ENCODE measurements at places on chromosomes 4 and X. TPM values are rescaled to one million over a fixed set of nuclear protein-coding genes. Genes with fewer than 3 reads are reported as not detected.

GRCh38 chr4:123825596-123826291 lies 429.1 kb downstream of the SPRY1 start:
- DNase-seq: no peak

- no peak for DNase-seq
Observed at GRCh38 chrX:109463784-109464183, 18.1 kb downstream of the GUCY2F start.

DNA sequence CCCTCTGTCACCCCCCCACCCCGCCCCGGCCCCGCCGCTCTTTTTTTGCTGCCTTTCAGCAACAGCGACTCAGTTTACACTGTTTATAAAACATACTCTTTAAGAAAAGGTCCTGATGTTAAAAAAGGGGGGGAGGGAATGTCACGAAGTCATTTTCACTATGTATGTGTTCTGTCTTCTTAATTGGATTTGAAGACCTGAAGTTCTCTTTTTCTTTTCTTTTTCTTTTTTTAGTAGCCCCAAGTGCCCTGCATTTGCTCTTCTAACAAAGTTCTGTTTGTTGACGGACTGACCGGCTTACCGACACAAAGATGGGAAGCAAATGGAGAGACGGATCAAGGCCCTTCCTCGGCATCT lies 2.5 kb upstream of the CITED1 start:
- no peak for DNase-seq

DNA sequence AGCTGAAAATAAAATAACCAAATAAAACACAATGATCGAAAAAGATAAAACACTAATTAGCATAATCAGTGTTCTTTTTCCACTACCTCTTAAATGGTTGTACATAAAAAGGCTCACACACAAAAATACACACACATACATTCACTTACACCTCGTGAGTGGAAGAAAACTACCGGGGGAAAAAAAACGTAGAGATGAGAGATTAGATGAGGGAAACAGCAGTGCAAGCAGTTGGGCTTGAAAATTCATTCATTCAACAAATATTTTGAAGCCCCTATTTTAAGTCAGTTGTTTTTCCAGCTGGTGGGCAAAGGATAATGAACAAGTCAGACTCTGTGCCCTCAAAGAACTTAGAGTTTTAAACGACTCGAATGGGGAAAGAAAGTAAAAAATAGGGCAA lies 1.0 kb downstream of the TBCK start:
- no peak for DNase-seq

DNA sequence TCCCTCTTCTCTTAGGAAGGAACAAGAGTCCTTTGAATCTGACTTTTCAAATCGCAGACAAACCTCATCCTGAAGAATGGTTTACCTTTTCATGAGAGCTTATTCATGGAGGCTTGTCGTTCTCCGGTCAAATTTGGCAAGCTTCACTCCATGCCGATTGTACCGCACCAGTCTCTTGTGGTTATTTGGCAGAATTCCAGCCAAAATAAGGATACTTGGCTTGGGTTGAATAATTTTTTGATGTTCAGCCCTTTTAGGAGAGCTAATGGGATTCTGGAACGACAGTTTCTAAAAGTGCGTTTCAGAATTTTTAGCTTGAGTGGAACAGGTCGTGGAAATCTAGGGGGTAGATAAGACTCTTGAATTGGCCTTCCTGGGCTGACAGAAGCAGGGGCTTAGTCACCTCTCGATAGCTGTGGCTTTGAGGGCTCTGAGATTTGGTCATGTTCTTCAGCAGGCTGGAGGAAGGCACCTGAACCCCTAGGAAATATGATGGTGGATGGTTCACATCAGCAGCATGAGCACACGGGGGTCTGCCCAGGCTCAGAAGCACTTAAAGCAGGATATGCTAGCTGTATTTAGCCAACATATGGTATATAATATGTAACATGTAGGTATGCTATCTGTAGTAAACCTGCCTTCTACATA lies 1.5 kb downstream of the KLHL2 start:
- no peak for DNase-seq

Gene GAGE12H
- total RNA-seq: not detected

Gene HS3ST1
- 0.87 TPM for total RNA-seq

DNA sequence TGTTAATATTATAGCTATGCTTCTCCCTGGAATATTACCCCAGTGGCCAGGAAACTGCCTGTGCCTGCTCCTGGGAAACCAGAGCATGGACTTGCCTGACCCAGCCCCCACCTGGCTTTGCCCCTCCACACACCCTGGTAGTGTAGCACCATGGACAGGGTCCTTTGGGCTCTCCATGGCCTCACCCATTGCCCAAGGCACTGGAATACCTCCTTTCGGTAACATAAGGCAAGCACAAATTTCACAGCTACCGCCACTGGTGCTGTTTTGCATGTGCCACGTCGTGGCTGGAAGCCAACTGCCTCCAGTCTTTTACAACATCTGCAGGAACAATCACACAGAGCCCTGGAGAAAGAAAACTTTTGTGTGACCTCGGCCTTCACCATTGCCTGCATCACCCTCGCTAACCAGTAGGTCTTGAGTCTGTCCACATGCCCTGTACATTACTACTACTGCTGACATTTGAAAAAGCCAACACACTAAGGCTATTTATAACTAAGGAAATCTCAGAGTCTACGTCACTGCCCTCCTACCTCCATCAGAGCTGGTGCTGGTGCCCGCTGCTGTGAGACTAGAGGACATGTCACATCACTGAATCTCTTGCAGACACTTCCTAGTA lies 47.7 kb downstream of the HPGD start:
- no peak for DNase-seq

Gene ZDHHC15
- not detected for total RNA-seq

Gene YY2
- 2.7 TPM for total RNA-seq

- no peak for DNase-seq
Observed at GRCh38 chr4:152346526-152346925, 189.4 kb downstream of the FBXW7 start.

DNA sequence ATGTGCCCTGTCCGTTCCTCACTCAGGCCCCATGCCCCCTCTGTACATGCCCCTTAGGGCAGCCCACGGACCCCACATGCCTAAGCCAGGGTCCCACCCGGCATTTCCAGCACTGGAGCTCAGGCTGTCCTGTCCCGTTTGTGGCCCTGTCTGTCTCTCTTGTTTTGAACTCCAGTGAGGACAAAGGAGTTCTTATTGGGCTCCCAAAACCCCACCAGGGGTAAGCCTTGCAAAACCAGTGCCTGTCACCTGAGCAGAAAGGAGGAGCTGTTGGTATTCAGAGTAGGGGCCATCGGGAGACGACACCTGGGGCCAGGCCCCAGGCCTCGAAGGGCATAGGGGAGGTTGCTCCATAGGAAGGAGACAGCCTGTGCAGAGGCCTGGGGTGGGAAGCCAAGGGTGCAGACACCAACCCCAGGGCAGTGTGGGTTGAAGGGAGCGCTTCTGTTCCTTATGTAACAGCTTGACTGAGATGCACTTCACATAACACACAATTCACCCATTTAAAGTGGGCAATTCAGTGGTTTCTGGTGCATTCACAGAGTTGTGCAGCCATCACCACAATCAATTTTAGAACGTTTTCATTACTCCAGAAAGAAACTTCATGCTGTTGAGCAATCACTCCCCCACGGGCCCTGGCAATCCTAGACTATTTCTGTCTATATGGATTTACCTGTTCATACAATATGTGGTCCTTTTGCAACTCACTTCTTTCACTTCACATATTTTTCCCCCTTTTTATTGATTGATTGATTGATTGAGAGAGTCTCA lies 31.7 kb downstream of the MAN2B2 start:
- no peak for DNase-seq

- DNase-seq: no peak
Observed at GRCh38 chr4:31194823-31195222, 474.7 kb downstream of the PCDH7 start.

- no peak for DNase-seq
Observed at GRCh38 chr4:3135155-3136011, 60.9 kb downstream of the HTT start.

GRCh38 chr4:1714303-1715001 lies 2.3 kb upstream of the SLBP start:
- DNase-seq: no peak

Gene GK
- total RNA-seq: 2.1 TPM

Gene DNAAF6
- total RNA-seq: not detected

DNA sequence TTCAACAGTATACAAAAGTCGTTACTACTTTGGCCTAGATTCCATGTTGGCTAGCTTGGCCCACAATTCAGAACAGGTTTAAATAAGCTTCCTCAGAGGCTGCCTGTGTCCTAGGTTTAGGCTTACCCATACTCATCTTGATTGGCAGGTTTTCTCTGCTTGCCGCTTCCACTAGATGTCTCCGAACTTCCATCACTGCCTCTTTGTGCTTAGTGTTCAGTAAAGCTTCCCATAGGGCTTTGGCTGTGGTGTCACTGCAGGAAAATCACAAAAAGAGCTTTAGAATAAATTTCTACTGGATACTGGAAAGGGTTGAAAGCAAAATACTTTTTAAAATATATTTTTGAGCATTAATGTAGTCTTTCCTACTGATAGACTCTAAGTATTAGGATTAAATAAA lies 52.4 kb downstream of the SCFD2 start:
- DNase-seq: no peak

DNA sequence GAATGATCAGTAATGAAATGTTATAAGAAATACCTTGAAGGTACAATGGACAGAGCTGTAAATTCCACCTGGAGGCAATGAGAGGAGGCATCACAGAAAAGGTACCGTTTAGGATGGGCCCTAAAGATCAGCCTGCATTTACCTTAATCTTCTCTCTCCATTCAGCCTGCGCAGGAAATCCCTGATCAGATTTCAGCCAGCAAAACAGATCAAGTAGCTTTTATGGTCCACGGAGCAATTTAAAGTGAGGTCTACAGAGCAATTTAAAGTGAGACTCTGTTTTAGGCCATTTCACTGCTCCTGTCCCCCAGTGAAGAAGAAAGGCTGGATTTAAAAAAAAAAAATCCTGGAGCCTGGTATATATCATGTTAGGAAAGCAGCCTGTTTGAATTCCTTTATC lies 195.1 kb upstream of the VCX start:
- DNase-seq: no peak

Gene GABRE
- total RNA-seq: 20.7 TPM

Gene XG
- not detected for total RNA-seq

DNA sequence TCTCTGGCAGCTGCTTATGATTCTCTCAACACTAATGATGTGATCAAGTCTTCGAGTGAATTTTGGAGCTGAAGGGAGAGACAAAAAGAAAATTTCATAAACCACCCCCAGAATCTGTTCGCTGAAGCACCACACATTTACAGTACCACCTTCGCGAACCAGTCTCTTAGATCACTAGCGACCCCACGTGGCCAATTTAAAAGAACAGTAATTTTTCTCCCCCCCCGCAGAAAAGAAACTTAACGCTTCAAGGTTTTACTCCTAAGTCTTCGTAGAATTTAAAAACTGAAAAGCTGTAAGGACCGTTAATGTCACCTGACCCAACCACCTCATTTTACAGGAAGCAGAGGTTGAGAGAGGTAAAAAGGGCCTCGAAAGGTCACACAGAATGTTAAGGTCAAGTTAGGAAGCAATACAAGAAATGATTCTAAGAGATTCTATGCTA lies 187.5 kb downstream of the QDPR start:
- DNase-seq: no peak

DNA sequence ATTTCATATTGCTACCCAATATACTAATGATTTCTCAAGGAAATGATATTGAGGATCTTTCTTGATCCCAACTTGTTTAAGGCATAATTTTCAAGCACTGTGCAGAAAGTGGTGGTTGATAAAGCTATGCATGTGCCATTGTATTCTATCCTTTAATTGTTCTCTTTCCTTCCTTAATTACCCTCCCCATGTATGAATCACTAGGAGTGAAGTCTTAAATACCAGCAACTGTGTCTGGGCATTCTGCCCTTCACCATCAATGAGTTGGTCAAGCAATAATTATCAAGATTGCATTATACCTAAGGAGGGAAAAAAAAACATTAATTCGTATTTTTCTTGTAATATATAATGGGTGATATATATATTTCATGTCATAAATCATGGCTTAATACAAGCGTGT lies 111.8 kb upstream of the FRMPD4 start:
- no peak for DNase-seq

Gene TLR1
- total RNA-seq: 0.87 TPM

- DNase-seq: no peak
Observed at GRCh38 chr4:5340991-5341451, 289.7 kb downstream of the STK32B start.

- DNase-seq: peak; percentile 20
Observed at GRCh38 chr4:41887821-41888686, 47.2 kb upstream of the TMEM33 start.

DNA sequence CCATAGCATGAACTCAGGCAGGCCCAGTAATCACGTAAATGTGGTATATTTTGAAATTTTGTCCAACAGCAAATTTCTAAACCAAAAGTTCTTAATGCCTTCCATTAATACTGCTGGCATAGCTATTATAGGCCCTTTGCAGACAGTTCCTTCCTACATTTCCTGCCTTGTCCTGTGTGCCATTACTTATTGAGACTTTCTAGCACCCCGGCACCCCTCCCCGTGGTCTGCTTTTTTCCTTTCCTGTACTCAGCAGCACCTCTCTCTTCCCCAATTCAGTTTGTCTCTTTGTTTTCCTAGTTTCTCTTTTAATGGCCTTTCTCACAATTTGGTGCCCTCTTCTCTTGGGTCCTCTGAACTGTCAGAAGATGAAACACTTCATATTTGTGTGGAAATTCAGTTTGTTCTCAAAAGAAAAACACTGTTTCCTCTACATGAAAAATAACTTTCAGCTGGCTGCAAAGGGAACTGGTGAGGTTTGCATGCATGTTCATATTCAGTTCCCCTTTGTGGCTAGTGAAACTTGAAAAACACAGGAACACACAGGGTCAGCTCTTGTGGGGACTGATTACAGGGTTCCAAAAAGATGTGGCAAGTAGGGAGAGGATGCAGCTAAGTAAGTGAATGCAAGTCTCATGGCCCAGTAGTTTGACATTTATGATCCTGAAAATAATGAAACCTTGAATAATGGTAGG lies 17.1 kb downstream of the GPR34 start:
- no peak for DNase-seq

Gene TMSB15A
- total RNA-seq: 0.44 TPM

Gene CASP3
- total RNA-seq: 36.4 TPM

GRCh38 chr4:15436513-15436912 lies 8.7 kb downstream of the C1QTNF7 start:
- DNase-seq: no peak

Gene HDX
- total RNA-seq: 9.6 TPM

DNA sequence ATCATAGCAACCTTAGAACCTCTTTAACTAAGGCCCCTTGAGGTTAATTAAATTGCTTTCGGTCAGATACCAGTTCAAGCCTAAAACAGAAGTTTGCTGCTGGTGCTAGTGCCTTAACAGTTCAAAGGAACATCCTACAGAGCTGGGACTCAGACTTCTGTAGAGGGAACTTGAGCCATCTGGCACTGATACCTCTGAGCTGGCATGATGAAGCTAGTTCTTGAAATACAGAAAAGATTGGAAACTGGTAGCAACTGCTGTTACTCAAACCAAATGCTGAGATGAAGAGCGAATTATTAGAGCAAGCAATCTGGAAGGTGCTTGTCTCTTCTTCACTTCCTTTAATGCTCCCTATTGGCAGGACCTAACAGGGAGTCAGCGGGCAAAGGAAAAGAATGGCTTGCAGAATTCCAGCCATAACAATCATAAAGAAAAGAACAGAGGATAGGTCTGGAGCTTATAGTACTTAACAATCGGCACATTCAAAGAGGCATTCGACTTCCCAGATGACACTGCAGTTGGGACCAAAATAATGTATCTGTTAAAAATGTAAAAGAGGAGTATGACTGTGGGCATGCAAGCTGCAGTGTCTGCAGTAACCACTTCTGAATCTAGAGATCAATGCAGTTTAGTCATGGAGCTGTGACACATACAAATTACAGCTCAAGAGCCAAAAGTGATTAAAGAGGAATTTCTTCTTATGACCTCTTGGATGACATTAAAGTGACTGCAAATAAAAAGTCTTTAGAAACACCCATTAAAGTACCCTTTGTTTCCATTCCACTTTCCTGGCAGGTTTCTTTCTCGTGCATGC lies 298.9 kb downstream of the PDGFC start:
- no peak for DNase-seq

Data from glomerular endothelial cell (primary cell).